Aorta (tissue), 5 donors: ENCODE measurements at places on chromosomes 7 and 10. TPM values are rescaled to one million over a fixed set of nuclear protein-coding genes. Genes with fewer than 3 reads are reported as not detected.

GRCh38 chr7:45126201-45126600 lies 14.7 kb upstream of the TBRG4 start:
- no peak for DNase-seq

GRCh38 chr10:16809074-16809718 lies 8.0 kb downstream of the RSU1 start:
- DNase-seq, result no peak

DNA sequence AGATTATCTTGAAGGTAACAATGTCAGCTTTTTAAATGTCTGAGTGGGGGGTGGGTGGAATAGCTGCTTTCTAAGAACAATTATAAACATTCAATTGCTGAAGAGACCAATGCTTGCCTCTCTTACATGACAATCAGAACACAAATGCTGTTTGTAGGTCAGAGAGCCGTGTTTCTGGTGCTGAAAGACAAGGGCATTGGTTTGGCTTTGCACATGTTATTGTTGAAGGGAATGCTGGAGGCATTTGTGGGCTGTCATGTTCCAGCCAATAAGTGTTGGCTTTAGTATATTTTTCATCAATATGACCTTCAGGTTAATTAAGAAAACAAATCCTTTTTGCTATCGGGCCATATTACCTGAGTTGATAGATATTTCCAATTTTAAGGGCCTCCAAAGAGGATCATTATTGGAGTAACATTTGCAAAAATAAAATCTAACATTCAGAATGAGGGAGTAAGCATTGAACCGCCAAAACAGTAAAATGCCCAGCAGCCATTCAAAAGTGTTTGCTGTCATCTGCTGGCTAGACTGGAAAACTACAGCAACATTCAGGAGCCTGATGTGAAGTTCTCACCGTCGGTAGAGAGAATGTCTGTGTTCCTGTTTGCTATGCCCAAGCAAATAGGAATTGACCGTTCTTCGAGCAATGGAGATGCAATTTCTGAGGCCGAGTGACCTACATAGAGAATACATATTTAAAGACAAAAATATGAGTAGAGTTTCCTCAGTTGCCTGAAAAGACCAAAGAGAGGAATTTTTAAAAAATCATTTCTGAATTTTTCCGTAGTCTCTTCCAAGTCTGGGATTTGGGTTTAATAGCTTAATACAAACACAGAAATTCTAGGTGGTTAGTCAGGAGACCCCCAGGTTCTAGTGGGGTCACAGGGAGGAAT lies 118.9 kb downstream of the APBB1IP start:
- no peak for DNase-seq

GRCh38 chr7:15057272-15057671 lies 154.7 kb upstream of the DGKB start:
- no peak for DNase-seq

DNA sequence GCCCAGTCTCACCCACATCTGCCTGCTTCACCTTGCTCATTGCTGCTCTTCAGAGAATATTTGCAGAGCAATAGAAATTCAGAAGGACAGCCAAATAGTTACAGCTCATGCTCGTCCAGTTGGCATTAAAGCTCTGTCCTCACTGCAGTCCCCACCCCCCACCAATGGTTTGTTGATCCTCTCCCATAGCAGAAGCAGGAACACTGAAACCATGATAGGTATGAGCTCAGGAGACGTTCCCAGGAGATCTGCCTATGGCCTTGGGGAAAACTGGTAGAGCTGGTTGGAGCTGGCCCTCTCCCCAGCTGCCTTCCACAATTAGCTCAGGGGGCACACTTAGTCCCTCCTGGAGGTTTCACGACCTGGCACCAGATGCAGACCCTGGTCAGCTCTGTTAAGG lies 68.6 kb upstream of the KMT2C start:
- peak; percentile 10 for DNase-seq

DNA sequence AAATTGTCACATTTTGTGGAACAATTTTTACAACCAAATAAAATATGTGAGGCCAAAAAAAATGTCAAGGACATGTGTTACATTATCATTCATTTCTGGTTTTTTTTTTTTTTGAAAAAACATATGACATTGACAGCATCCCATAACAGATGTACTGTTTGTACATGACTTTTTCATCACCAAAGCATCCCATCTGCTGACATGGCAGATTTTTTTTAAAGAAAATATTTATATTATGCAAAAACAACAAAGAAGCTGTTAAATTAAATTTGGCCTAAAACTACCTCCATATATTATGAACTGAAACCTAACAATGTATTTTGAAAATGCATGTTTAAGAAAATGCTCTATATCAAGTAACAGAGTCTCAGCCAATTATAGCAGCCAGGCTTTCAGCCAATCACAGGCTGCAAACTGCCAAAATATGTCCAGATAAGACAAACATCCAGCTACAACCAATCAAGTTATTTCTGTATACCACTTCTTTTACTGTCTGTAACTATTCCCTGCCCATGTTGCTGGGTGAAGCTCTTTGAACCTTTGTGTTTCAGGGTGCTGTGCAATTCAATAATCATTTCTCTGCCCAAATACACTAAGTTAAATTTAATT lies 1111.8 kb downstream of the GRM8 start:
- DNase-seq, result no peak

GRCh38 chr7:66138994-66139752 lies 24.5 kb downstream of the CRCP start:
- no peak for DNase-seq

DNA sequence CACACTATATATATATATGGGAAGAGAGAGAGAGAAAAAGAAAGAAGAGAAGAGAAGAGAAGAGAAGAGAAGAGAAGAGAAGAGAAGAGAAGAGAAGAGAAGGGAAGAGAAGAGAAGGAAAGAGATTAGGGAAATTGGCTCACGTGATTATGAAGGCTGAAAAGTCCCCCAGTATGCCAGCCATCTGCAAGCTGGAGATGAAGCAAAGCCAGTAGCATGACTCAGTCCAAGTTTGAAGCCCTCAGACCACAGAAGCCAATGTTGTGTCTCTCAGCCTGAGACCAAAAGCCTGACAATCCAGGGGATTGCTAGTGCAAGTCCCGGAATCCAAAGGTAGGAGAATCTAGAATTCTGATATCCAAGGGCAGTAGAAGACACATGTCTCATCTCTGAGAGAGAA lies 206.3 kb upstream of the PRSS1 start:
- DNase-seq, result no peak

DNA sequence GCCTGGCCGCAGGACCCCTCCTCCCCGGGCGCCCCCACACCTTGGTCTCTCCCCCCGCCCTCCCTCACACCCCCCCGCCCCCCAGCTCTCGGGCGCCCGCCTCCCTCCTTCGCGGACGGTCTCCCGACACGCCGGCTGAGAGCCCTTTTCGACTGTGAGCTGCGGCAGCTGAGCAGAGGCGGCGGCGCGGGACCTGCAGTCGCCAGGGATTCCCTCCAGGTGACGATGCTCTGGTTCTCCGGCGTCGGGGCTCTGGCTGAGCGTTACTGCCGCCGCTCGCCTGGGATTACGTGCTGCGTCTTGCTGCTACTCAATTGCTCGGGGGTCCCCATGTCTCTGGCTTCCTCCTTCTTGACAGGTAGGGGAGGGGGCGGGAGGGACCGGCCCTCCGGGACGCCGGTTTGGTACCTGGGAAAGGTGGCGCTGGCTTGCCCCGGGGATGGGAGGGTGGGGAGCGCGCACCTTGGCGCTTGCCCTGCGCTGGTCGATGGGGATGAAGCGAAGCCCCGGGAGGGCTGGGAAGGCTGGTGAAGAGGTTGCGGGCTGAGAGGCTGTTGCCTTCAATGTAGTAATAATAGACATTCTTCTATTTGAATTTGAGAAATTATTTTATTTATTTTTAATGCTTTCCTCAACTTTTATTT lies at the start of gene BMPER:
Gene BMPER, plus strand, starts transcription at position 151 of the 644 bp plus-strand sequence. Its CDS starts 75 bp downstream, at position 226.
- DNase-seq, result peak; percentile 80

DNA sequence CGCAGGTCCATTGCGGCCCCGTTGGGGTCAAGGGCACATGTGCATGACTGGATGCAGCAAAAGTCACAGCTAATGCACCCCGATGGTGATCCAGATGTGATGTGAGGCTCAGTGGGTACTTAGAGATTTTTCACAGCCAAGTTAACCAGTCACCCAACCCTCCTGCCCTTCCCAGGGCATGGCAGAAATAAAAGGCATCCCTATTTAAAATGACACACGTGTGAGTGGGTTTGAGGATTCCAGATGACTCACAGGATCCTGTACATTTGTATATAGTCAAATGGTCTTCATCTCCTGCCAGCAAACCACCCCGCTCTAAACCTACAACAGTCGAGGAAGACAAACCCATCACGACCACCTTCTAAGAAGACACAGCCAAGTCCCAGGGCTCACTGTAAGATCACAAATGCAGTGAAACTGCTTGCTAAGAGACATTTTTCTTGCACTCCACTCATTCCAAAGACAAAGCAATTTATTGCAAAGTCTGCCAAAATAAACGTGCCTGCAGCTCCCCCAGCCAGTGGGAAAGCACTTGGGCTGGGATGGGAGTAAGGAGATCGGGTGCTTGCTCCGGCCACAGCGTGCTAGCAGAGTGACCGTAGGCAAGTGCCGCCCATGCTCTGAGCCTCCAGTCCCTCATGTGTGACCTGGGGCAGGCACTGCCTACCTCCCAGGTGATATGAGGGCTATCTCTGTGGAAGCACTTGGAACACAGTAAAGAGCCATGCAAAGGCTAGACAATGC lies 86.6 kb upstream of the MACROH2A2 start:
- DNase-seq, result no peak

The HSPB1 gene
- 2,295 TPM for total RNA-seq

The AGR2 gene
- not detected for total RNA-seq

The NKX1-2 gene
- not detected for total RNA-seq

The VAX1 gene
- not detected for total RNA-seq
